ENCODE measurements at places on chromosomes 3 and 15.
A peak's percentile ranks its signal among the peaks of the same experiment; 100 is the strongest.

DNA sequence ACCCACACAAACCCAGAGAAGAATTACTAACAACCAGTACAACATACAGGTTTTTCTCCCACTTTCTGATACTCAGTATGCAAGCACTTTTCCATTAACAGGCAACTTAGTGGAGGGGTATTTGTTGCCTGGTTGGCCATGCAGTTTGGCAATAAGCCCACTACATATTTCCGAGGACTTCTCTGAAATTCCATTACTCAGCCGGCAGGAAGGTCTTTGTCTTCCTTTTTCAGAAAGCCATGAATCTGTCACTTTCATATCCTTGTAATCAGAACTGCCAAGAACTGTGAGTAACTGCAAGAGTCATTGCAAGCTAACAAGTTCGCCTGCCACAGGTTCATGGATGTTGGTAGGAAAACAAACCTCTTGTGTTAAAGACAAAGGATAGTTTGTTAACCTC, 422.3 kb upstream of the ROBO1 start:
- DNase-seq: peak; percentile 92

DNA sequence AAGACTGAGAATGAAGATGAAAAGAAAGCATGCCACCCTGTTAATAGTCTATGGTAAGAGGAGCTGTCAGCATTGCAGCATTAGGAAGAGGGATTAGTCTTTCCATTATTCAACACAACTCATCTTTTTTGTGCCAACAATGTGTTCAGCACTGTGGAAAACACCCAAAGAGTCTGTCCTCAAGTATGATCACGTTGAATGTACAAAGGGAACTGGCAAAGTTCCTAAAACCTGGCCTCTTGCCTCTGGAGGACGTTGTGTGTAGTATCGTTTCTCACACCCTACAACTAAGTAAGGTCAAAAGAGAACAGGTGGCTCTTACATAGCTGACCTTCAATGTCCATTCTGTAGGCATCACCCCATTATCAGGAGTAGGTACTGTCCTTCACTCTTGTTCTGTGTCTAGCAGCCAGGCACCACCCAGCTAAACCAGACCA, 147.9 kb upstream of the THBS1 start:
- DNase-seq: no peak

DNA sequence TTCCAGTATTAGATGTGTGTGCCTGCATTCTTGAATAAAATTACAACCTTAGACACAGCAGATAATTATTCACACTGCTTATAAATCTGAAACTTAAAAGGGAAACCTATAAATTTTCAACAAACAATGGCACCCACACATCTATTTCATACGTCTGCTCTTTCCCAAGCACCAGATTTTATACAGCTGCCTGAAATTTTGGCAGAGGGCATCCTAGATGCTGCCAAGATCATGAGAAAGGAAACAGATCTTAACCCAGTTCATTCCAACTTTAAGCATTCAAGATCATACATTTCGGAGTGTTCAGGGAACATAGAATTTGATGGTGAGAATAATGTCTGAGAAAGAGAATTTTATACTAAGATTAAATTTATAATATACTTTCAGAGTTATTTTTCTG, 53.1 kb downstream of the CLDN1 start:
- no peak for DNase-seq

DNA sequence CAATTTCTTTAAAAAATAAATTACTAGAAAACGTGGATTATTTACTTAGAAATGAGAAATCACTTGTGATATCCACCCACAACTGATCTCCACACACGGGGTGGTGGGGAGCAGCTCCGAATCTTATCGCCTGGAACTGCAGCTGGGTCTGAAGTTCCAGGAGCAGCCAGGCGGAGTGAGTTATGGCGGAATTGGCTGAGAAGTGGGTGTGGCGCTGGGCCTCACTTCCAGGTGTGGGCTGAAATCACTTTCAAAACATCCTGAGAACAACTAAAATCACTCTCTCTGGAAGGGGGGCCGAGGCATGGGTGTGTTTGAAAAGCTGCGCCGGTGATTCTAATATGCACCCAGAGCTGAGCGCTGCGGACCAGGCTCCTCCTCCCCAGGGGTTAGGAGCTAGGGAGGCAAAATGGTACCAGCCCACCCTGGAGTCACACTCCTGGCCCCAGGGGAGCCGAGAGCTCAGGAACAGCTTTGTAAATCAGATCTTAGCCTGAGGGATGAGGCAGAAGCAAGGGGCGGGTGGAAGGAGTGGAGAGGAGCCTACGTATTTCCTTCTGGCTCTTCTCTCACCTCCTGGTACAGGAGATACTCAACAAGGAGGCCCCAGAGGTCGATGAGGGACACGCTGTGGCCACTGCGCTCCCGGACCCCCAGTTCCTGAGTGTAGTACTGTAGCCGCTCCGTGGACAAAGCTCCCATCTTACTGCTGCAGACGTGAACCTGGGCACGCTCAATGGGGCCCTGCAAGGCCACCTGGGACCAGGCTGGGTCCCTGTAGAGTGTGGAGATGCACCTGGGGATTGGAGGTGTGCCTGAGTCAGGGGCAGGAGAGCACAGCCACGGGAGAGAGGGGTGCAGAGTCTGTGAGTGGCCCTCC, 9.6 kb downstream of the PLA2G4F start:
- DNase-seq: no peak

DNA sequence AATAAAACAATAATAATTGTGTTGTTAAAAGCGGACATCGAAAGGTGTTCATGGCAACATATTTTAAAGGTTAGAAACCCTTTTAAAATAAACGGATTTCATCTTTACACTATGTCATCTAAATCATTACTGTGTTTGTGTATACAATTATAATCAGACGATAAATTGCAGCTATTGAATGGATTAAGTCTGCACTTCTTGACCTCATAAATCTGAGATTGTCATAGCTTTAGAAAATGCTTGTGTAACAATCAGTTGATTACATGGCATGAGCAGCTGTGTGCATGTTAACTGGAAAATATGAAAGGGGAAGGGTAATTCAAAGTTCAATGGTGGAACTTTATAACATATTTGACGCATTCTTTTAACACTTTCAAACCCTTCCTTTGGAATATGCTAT, 152.4 kb upstream of the MDFIC2 start:
- DNase-seq: no peak

DNA sequence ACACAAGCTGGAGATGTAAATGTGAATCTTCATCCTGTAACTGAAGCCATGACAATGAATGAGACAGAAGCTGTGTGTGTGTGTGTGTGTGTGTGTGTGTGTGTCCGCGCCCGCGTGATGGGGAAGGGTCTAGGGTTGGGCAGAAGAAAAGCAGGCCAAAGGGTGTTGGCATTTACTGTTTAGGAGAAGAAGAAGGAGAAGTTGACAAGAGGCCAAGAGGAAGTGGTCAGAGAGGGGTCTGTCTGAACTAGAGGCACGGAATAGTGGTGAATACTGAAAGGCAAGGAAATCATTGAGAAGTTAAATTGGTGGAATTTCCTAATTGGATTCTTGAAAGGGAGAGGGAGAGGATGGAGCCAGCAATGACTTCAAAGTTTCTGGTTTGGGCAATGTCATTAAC, 5.6 kb upstream of the NCEH1 start:
- DNase-seq: no peak

DNA sequence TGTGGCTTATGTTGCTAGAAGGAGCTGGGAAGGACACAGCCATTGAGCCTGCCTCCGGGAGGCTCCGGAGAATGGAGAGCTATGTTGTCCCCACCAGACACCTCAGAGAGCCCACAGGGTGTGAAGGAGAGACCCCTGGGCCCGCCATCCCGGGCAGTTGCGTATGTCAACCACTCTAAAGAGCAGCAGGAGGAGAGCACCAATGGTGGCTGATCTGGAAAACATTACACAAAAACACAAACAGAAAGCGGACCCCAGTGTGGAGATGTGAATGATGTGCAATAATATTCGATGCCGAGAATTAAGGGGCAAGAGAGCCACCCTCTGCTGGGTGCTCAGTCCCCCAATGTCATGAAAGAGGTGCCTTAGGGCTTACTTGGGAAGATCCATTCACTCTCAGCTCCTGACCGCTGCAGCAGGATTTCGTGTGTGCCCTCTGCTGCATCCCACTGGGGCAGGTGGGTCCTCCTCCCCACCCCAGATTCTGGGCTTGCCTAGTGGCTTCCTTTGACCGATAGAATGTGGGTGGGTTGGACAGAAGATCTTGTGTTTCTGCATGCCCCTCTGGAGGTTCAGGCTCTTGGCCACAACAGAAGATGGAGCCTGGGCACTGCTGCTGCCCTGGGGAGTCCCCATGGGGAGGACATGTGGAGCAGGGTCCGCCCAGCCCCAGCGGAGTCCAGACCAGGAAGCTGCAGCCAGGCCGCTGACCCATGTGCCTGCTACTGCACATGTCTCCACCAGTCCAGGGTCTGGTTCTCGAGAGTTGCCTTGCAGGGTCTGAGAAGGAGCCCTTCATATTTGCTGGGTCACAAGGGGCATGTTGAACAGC, 245.3 kb downstream of the OCA2 start:
- no peak for DNase-seq

GRCh38 chr3:13245615-13245978, 172.4 kb upstream of the IQSEC1 start:
- peak; percentile 21 for DNase-seq

DNA sequence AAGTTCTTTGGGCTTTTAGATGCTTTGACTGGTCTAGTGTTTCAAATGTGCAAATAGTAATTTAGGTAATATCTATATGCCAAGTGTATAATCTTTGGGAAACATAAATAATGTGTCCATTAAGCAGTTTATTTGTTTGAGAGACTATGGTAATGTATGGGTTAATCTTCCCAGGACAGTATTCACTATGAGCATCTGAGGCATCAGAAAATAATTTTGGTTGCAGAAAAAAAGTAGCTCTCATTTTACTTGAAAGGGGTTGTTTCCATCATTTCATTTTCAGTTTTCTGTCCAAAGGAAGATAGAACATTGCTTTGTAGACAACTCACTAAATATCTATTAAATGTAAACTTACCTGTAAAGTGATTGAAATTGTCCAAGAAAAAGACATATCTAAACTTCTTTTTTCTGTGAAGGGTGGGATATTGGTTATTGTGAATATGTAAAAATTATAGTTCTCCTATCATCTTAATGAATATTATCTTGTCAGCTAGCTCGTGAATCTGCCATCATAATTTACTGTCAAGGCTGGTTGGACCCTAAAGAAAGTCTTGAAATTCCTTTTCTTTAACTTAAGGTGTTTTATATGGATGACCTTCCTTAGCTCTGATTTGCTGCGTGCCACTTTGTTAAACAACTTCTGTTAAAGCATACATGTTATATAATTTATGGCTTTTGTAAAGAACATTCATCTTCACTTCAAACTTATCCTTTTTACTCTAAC, 108.8 kb downstream of the EPHA3 start:
- no peak for DNase-seq

DNA sequence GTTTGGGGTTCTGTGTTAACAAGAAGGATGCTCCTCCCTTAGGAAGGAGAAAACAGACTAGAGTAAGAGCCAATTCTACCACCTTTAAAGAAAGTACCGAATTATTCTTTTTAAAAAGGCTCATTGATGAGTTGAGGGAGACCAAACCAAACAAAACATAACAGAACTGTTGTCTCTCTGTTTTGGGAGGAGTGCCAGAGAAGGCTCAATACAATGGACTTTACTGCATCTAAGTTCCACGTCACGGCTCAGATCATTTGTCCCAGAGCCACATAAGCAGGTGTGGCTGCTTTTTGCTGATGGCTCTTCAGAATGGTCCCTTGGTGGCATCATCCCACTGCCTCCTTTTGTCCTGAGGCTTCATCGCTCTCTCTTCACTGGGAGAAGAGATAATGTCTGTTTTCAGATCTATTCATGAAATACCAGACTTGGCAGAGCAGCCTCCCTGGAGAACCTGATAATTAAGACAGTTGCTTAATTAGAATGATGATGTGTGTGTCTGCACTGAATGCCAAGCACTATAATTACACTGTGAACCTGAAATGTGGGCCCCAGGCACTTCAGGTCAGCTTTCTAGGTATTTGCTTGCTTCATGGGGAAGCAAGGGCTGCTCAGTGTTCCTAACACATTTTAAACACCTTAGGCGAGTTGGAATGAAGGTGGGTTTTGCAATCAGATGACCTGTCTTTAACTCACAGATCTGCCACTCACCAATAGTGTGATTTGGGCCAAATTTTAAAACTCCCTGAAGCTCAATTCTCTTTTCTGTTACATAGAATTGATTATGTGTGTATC, 335.2 kb upstream of the MCTP2 start:
- DNase-seq: no peak

- DNase-seq: no peak
Observed at GRCh38 chr3:100288288-100288894, 27.6 kb downstream of the TBC1D23 start.

GRCh38 chr3:187833799-187834578, 88.7 kb upstream of the BCL6 start:
- no peak for DNase-seq

GRCh38 chr15:60563539-60564404, 84.8 kb upstream of the ICE2 start:
- DNase-seq: no peak

DNA sequence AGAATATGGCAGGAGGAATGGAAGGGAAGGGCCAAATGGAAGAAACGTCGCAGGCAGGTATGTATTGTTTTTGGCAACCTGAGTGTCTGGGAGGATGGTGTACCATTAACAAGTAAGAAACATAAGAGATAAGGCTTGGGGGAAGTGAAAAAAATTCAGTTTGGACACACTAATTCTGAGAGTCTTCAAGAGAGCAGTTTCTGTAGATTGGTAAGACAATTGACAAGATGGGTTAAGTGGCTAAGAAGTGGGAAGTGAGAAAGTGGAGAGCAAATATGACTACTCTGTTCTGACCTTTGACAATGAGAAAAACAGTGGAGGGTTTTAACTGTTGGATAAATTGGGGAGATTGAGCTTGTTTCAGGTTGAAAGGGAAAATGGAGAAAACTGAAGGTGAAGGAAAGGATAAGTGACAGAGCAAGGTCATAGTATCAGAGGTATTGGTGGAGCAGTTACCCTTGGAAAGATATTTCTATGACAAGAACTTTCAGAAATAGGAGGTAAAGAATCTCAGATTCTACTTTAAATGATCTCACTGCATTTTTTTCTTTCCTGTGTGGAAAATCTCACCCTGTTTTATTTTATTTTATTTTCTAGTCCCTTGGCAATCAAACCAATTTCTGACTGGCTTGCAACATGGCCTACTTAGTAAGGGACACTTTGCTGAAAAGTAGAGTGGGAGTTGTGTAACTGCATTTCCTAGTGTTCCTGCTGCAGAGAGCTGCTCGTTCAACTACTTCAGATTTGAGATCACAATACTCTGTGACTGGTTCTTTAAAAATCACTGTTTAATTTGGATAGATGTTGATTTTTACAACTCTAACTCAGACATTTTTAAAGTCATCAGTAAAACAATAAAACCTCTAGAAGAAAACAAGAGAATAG, 23.1 kb upstream of the GABPB1 start:
- no peak for DNase-seq

DNA sequence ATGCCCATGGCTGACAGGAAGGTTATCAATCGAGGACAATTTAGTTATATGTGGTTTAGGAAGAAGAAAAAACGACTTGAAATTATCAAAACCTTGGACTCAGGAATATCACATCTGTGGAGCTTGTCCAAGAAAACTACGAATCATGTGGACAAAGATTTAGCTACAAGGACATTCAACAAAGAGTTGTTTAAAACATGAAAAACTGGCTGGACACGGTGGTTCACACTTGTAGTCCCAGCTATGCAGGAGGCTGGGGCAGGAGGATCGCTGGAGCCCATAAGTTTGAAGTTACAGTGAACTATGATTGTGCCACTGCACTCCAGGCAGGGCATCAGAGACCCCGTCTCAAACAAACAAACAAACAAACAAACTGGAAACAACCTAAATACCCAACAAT, 142.4 kb downstream of the MAGI1 start:
- no peak for DNase-seq

- DNase-seq: peak; percentile 80
Observed at GRCh38 chr3:48232734-48233133, 8.2 kb upstream of the ZNF589 start.

All from renal cortical epithelial cell (primary cell).